ENCODE measurements at places on chromosomes 4 and X.
A peak's percentile ranks its signal among the peaks of the same experiment; 100 is the strongest.

- no peak overlapping the region for H3K4me3 ChIP-seq
- H3K36me3 ChIP-seq = no peaks in the 10 kb centered on the region
- DNase-seq = no peak
- H3K27me3 ChIP-seq = no peaks in the 10 kb centered on the region
- H3K27ac ChIP-seq = no peak overlapping the region
These were observed 20.8 kb upstream of the SERTM2 start for GRCh38 chrX:111490688-111491087.

DNA sequence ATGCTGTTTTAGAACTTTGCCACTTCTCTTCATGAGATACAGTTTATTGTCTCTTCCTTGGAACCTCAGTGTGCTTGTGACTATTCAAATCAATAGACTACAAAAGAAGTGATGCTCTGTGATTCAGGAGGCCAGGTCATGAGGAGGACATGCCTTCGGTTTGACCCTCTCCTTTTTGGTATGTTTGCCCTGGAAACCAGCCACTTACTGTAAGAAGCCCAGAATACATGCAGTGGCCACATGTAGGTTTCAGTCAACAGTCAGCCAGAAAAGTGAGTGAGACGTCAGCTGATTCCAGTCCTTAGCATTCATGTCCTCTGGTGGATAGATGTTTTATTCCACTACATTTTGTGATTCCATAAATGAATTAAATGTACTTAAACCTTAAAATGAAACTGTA is 328.7 kb downstream of the PCDH18 start:
- no peak for DNase-seq
- H3K27me3 ChIP-seq = no peaks in the 10 kb centered on the region
- H3K27ac ChIP-seq = no peak overlapping the region

DNA sequence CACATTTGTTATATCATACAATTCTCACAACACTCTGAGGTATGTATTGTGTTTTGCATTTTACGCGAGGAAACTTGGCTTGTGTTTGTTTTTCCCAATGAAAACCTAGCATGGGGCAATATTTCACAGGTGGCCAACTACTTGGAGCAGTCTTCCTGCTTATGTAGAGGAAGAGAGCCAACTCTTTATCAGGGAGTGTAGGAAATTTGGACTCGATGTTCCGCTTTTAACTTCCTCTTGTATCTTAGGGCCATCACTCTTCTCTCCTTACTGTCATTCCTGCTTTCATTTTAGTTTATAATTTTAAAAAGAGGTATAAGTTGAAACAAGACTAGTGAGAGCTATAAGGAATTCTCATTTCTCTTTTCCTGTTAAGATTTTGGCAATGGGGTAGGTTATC is 107.7 kb upstream of the RPS6KA3 start:
- H3K27me3 ChIP-seq = no peaks in the 10 kb centered on the region
- H3K4me1 ChIP-seq = no peaks in the 10 kb centered on the region
- no peak for DNase-seq
- H3K4me3 ChIP-seq = no peak overlapping the region
- H3K27ac ChIP-seq = no peak overlapping the region

DNA sequence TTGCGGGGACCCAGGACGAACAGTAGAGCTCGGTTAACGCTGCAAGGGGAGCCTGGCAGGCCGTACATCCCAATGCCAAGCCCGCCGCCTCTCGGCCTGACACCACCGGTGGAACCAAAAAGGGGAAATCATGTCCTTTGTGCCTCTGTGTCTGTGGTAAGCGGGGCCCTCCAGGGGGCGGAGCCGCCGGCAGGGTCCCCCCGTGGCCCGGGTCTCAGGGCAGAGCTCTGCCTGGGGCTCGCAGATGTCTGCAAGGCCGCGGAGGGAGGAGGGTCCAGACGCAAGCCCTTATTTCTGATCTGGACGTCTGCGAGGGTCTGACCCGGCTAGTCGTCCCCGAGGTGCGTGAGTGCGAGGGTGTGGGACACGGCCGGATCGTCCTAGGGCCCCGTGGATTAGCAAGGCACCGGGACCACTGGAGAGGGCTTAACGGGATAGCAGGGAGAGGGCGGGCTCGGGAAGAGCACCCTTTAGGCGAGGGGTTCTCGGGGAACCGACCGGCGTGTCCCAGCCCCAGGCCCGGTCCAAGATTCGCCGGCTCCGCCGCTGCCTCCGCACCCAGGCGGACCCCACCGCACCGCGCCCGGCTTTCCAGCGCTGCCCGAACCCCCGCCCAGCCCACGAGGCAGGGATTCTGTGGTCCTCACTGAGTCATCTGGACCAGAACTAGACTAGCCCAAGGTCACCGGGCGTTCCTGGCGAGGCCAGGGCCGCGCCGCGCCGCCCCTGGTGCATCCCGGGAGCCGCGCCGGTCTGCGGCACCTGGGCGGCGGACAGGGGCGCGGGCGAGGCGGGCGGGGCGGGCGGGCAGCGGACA is 863 bp upstream of the FAM193A start:
- no peak for DNase-seq
- no peaks in the 10 kb centered on the region for H3K36me3 ChIP-seq
- H3K27ac ChIP-seq = no peak overlapping the region
- peak overlapping the region; percentile 63 for H3K4me3 ChIP-seq
- no peaks in the 10 kb centered on the region for H3K27me3 ChIP-seq
- no peaks in the 10 kb centered on the region for H3K4me1 ChIP-seq

GRCh38 chr4:75886104-75886503 is 16.1 kb downstream of the PPEF2 start:
- no peak overlapping the region for H3K27ac ChIP-seq
- no peaks in the 10 kb centered on the region for H3K36me3 ChIP-seq
- DNase-seq = no peak

GRCh38 chrX:69173906-69174305 is 8.7 kb upstream of the PJA1 start:
- DNase-seq = no peak
- no peaks in the 10 kb centered on the region for H3K27me3 ChIP-seq
- no peaks in the 10 kb centered on the region for H3K36me3 ChIP-seq

DNA sequence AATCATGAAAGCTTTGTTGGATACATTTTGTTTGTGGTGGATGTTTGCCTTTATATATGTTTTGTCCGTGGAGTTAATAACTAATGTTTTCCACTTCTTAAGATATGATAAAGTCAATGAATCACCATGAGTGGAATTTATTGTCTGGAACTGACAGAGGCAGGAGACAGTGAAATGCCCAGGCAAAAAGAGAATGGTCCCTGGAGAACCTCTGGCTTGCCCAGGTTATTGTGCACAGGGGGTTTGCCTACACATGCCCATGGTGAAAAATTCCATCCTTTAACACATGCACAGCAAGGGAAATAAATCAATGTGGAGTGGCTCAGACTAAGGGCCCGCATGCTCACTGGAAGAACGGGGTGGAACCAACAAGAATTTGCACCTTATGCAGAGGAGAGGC is 964.3 kb upstream of the GRIA3 start:
- H3K27me3 ChIP-seq = no peaks in the 10 kb centered on the region
- H3K4me3 ChIP-seq = no peak overlapping the region
- no peak for DNase-seq

DNA sequence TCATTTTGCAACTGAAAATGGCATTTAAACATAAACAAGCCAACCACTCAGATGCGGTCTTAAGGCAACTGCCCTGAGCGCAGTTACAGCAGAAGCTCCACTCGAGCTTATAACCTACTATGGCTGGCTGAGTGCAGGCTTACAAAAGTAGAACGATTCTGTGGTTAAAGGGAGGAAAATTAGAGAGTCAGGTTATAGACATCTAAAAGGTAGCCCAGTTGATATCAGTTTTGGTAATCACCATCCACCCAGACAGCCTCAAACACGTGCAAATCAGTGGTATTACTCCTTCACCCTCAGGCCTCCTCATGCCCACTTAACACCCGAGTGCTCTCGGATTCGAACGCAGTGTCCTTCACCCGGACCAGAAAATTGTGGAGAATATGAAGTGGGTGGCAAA is 3.1 kb downstream of the LEF1 start:
- H3K36me3 ChIP-seq = no peaks in the 10 kb centered on the region
- DNase-seq = no peak
- H3K4me1 ChIP-seq = peaks cover 2% of the 10 kb centered on the region
- H3K27me3 ChIP-seq = peaks cover 48% of the 10 kb centered on the region
- H3K4me3 ChIP-seq = no peak overlapping the region

DNA sequence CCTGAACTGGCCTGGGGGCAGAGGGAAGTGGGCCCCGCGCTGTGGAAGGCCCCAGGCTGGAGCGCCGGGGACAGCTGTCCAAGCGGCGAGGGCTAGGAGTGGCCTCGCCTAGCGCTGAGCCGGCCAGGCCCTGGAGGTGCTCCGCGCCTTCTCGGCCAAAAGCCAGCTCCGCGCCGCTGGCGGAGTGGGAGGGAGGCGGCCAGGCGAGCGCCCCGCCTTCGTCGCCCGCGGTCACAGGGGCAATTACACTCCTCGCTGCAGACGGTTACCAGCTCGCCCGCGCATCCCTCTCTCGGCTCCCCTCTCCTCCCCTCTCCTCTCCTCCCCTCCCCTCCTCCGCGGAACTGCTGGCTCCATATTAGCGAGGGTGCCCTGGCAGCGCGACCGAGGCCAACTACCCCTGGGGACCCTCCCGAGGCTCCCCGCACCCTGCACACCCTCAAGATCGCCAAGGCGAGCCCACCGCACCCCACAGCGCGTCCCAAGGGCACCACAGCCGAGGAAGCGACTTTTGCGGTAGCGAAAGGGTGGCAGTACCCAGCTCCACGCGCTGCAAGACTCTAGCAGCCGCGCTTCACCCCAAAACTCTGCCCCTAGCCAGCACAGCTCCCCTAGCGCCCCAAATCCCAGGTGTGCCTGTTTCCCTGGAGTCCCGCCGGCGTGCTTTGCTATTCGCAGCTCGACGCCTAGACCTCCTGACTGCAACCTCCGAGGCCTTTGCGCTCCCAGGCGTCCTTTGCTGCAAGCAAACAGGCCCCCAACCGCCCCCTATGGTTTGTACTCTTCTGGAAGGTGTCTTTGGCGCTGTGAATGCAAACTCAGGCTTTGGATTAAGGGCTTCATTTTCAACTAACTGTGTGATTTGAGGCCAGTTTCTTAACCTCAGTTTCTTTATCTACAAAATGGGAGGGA is 91.4 kb downstream of the BCOR start:
- H3K27ac ChIP-seq = no peak overlapping the region
- H3K4me1 ChIP-seq = peaks cover 6% of the 10 kb centered on the region
- no peak for DNase-seq

- H3K4me1 ChIP-seq = no peaks in the 10 kb centered on the region
- H3K4me3 ChIP-seq = no peak overlapping the region
- no peaks in the 10 kb centered on the region for H3K27me3 ChIP-seq
These were observed 14.8 kb upstream of the CXCR3 start for GRCh38 chrX:71632923-71633657.

GRCh38 chr4:37802068-37802666 is 24.3 kb upstream of the PGM2 start:
- DNase-seq = peak; percentile 54
- no peaks in the 10 kb centered on the region for H3K4me1 ChIP-seq
- H3K36me3 ChIP-seq = no peaks in the 10 kb centered on the region
- H3K4me3 ChIP-seq = no peak overlapping the region
- H3K27me3 ChIP-seq = no peaks in the 10 kb centered on the region
- H3K27ac ChIP-seq = no peak overlapping the region

- H3K36me3 ChIP-seq = no peaks in the 10 kb centered on the region
- no peak overlapping the region for H3K4me3 ChIP-seq
- H3K27ac ChIP-seq = no peak overlapping the region
- no peaks in the 10 kb centered on the region for H3K27me3 ChIP-seq
- DNase-seq = no peak
- no peaks in the 10 kb centered on the region for H3K4me1 ChIP-seq
These were observed 128.6 kb downstream of the CHIC2 start for GRCh38 chr4:53935780-53936179.

DNA sequence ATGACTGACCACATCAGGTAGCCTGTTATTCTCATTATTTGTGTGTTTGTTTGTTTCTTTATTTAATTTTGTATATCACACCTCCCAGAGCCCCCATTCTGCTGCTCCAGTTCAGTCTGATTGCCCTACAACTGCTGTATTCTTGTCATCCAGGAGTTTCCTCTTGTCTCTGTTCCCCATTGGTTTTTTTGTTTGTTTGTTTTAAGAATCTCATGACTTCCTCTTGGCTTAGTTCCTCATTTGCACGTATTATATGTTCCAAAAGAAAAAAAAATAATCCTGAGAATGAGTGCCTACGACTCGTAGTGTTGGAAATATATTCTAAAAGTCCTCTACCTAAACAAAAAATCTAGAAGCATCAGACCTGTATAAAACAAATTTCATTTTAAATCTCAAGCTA is 142.3 kb upstream of the SLIT2 start:
- H3K27ac ChIP-seq = no peak overlapping the region
- H3K4me1 ChIP-seq = no peaks in the 10 kb centered on the region
- H3K4me3 ChIP-seq = no peak overlapping the region
- no peak for DNase-seq
- H3K27me3 ChIP-seq = no peaks in the 10 kb centered on the region
- H3K36me3 ChIP-seq = no peaks in the 10 kb centered on the region
